ENCODE measurements at places on chromosomes 16 and 17.

DNA sequence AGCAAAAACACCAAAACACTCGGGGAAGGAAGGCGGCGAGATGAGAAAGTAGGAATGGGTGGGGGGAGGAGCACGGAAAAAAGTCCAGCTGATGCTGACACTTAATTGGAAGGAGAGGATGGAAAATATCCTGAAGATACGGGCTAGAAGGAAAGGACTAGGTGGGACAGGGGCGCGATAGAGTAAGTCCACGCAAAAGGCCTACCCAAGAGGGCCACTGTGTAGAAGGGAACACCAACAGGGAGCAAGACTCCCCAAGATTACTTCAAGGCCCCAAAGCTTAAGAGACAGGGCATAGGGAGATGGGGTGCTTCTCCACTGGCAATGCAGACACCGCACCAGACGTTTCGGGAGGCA, 736 bp downstream of the APPBP2 start:
- DNase-seq, result no peak

DNA sequence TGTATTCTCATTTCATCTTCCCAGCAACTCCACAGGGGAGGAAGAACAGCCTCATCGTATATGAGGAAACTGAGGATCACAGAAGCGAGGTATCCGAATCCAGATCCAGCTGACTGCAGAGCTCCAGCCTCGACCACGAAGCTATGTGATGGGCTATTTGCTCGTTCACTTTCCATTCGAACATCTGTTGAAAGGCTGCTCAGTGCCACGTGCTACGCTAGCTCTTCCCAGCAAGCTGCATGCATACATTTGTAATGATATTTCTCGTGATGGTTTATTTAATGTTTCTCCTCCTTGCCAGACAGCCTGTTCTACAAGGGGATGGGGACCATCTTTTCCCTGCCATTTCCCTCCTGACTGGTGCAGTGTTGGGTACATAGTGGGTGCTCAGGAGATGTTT, 48.4 kb upstream of the RCVRN start:
- DNase-seq, result no peak

DNA sequence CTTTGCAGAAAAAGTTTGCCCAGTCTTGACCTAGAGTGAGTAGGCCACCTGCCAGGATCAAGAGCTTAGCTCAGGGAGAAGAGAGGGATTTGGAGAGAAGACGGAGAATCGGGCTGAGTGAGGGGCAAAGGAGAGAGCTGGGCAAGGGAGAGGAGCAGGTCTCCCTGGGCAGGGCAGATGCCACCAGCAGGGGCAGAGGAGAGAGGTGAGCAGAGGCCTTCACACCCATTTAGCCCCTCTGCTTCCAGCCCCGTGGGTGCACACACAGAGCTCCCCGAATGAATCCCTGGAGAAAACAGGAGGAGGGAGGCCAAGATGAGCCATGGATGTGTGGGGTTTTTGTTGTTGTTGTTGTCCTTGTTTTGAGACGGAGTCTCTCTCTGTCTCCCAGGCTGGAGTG, 29.2 kb downstream of the TBX4 start:
- DNase-seq, result no peak

- DNase-seq, result no peak
Measured at GRCh38 chr16:47461598-47462266, 601 bp downstream of the PHKB start.
